ENCODE measurements at places on chromosomes 1 and 21.

DNA sequence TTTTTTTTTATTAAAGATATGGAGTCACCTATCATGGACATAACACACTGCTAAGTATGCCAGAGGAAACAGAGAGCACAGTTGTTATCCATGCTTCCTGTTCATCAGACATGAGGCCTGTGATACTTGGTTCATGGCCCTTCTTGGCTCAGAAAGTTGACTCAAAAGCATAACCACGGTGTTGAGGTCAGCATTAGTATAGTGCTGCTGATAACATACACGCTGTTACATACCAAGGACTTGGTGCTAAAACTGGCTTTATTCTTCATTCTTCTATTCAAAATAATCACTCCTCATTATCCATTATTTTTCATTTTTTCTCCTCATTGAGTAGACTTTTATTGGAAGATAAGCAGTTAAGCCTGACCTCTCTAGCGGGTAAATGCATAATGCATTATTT is 464.1 kb downstream of the ADGRL2 start:
- DNase-seq, result no peak

- no peak for DNase-seq
Measured at GRCh38 chr1:17567582-17567981, 28.1 kb downstream of the ARHGEF10L start.

GRCh38 chr1:197200272-197200899 is 53.9 kb upstream of the ASPM start:
- DNase-seq, result no peak

DNA sequence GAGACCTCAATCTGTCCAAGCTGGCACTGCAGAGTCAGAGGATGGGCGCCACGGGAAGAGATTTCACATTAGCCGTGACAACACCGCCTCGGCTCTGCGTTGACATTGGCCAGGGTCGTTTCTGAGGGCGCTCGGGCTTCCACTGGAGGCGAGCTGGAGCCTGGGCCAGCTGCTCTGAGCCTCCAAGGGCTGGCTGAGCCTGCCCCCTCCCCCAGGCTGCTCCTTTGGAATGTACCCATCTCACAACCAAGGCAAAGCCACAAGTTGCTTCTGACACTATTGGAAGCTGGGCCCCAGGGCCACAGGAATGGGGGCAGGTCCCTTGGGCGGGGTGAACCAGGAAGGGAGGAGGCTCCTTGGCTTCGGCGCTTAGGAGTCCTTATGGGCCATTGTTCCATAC is 12.7 kb downstream of the GPR3 start:
- no peak for DNase-seq

GRCh38 chr1:175887981-175888428 is 144.6 kb upstream of the TNR start:
- no peak for DNase-seq

DNA sequence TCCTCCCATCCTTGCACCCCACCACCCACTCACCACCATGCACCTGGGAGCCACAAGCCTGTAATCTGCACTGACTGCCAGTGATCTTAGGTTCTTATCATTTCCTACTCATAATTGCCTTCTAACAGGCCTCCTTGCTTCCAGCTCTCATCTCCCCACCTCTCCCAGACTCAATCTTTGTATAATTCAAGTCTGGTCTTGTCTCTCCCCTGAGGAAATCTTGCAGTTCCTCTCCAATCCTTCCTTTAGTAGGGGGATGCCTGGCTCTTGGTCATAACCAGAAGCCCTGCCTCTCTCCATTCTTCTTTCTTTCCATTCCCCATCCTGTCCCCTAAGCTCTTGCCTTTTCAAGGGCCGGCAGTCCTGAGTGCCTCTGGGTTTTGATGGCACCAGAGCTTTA is 27.8 kb downstream of the PIGM start:
- no peak for DNase-seq

- no peak for DNase-seq
Measured at GRCh38 chr1:205497351-205497750, 7.1 kb upstream of the CDK18 start.

- no peak for DNase-seq
Measured at GRCh38 chr21:37551993-37552355, 185.4 kb downstream of the DYRK1A start.

DNA sequence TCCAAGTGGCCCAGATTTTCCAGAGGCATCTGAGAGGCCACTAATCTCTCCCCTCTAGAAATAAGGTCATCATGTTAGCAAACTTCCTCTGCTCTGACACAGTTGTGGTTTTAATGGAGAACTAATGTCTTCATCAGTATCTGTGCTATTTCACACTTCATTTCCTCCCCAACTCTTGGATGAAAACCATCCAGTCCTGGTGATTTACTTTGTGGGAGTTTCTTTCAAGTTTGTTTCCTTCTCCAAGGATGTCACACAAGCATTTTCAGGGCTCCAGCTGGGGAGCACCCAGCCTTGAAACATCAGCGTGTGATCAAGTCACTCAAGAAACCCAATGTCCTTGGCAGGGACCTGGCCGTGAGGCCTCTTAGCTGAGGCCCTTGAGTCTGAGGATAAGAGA is 38.8 kb downstream of the TBX15 start:
- DNase-seq, result no peak

DNA sequence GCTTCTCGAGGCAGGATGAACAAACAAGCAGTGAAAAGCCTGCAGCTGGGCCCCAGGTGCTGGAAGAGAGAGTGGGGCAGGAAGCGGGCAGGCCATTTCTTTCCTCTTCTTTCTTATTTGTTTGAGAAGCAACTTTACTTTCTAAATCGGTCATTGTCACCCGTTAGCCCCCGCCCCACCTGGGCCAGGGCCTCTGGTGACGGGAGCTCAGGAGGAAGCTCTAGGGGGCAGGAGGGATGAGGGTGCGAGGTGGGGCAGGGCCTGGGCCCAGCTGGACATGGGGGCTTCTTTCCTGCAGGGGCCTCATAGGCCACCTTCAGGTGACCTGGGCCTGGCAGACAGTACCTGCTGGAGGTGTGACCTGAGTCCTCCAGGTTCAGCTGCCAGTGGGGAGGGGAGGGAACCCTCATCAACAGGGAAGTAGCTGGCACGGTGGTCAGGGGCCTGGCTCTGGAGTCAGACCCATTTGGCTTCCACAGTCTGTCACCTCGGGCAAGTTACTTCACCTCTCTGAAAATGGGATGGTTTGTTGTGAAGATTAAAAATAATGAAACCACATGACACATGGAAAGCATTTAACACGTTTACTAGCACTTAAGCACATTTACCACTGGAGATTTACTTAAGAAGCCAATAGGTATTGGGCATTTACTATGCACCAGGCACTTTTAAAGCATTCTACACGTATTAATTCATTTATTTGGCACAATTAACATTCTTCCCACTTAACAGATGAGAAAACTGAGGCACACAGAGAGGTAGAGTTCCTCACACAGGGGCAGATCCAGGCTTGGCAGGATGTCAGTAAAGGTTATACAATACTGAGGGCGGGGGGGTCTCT is 54.1 kb upstream of the ID3 start:
- DNase-seq, result no peak

DNA sequence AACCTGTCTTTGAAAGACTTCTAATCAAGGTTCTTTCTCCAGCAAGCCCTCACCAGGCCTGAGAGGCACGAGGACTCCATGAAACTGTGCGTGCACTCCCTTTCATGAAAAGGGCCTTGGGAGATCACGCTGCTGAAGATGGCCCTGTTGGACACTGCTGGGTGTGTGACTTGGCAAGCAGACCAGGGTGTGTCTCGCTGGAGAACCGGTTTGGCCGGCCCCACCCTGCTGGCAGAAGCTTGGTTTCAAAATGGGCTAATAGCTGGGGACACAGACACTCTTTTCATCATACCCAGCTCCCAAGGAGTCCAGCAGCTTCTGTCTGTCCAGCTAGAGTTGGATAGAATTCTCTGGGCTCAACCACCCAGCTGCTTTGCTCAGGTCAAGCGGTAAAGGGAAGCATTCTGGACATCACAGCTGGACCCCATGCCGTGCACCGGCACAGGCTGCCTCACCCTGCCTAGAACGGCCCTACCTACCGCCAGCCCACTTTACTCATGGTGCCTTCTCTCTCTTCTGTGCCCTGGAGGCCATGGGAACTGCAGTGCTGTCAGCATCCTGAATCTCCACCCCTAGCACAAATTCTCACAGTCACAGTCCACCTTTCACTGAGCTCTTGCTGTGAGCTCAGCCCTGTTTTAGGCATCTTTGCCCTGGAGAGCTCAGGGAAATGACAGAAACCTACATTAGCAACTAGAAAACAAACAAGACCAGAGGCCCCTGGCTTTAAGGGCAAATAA is 24.6 kb downstream of the PKP1 start:
- no peak for DNase-seq

DNA sequence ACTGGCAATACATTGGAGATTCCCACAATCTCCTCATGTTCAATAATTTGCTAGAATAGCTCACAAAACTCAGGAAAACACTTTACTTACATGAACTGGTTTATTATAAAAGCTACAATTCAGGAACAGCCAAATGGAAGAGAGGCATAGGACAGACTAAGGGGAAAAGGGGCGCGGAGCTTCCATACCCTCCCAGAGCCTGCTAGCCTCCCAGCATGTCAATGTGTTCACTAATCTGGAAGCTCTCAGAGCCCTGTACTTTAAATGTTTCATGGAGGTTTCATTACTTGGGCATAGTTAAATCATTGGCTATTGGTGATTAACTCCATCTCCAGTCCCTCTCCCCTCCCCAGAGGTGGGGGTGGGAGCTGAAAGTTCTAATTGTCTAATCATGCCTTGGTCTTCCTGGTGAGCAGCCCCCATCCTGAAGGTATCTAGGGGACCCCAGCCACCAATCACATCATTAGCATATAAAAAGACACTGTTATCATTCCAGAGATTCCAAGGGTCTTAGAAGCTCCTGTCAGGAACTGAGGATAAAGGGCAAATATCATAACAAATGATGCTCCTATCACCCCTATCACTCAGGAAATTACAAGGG is 10.9 kb upstream of the DMRTB1 start:
- no peak for DNase-seq

- no peak for DNase-seq
Measured at GRCh38 chr1:194338241-194338948, 1152.0 kb upstream of the B3GALT2 start.

GRCh38 chr1:17346046-17346789 is 25.8 kb upstream of the PADI6 start:
- DNase-seq, result no peak

DNA sequence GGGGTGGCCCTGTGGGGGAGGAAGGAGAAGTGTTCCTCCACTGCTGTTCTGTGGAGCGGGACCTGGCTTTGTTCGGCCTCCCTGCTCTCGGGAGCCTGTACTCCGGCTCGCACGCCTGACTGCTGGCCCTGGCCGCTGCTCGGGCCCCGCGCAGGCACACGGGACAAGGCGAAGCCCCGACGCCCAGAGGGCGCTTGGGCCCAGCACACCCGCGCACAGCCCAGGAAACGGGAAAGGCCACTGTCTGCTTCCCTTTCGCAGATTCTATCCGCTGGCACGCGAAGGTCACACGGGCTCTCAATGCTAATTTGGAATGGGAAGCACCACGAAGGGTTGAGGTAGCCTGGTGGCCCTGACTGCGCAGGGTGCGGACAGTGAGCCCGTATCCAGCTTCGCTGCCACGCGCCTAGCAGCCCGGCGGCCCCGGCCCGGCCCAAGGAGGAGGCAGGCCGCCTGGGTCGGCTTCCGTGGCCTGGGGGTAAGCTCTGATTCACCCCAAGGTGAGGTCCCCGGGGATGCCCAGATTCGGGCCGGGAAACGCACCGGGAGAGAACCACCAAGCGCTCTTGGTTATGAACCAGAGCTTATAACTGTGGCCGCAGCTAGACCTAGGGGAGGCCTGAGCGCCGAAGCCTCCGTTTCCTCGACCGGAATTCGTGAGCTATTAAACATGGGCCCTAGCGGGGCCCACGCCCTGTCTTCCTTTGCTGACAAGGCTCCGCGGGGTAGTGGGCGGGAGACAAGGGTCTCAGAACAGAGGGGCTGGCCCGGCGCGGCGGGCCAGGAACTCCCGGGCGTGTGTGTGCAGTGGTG is 19.7 kb upstream of the TBX15 start:
- no peak for DNase-seq

DNA sequence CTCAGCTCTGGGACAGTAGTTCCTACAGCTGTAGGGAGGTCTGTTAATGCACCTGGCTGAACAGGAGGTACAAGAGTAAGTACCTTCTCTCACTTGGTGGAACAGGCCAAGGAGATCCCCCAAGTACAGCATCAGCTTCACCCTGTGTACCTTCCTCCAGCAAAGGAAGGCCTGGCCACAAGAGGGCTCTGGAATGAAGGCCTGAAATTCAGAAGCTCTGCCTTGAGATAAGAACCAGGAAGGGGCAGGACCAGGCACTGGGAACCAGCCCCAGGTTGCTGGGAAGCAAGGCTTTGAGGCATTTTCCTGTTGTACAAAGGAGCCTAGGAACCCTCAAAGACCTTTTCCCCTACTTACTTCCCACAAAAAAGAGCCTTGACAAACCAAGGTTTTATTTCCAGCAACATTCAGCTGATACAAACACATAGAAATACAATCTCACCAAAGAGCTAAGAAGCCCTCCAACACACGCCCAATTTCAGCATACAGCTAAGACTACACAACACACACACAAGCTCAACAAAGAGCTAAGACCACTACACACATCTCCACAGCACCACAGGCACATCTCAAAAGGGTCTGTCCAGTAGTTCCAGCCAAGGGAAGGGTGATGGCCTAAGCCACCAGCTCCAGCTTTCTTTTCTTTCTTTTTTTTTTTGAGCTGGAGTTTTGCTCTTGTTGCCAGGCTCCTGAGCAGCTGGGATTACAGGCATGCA is 23.5 kb downstream of the F11R start:
- DNase-seq, result no peak

DNA sequence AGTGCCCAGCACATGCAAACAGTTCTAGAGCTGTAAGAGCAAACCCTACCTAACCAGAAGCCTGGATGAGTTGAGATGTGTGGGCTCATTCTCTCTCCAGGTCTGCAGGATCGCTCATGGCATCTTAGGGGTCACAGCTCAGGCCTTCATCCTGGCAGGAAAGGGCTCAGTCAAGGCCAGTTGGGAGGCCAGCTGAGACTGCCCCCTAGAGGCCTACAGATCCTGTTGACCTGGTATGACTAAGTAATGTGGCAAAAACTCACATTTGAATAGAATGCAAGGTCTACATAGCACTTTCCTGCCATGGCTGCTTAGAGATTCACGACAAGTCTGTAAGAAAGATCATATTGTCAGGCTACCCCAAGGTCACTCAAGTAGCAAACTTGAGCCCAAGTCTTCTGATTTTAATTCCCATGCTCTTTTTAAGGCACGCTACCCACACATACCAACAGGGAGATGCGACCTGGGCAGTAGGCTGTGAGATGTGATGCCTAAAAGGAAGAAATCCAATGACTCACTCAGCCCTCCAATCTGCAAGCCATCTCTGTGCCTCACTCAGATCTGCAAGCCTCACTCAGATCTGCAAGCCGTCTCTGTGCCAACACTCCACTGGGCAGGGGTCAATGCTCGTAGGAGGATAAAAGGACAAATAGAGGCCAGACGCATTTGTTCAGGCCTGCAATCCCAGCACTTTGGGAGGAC is 5.1 kb upstream of the CAPN8 start:
- DNase-seq, result no peak

DNA sequence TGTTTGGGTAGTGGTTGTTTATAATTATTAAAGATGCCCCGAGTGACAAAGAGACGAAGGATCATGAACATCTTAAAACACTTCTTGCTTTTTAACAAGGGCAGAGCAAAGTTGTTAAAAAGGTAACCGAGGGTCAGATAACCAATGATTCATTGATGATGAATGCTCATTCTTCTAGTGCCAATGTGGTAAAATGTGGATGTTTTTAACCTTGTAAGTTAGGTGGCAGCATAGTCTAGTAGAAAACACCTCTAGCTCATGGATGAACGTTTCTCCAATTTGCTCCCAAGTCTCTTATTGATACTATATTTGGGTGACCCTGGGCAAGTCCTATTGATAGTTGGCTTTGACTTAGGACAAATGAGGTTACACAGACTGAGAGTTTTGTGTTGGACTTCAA is 167.9 kb downstream of the KIF26B start:
- DNase-seq, result no peak

GRCh38 chr1:111768625-111769024 is 12.9 kb downstream of the DDX20 start:
- no peak for DNase-seq

Measured in chondrocyte (in vitro differentiated cells).